Hematopoietic multipotent progenitor cell treated with erythropoietin and hydrocortisone succinate and interleukin-3 and kit ligand, for 15 days (in vitro differentiated cells): ENCODE measurements at places on chromosomes 2 and 18.

- DNase-seq: no peak
Measured at GRCh38 chr18:76374330-76375281, 120.4 kb downstream of the ZNF516 start.

- no peak for DNase-seq
Measured at GRCh38 chr2:120825370-120826259, 89.9 kb downstream of the GLI2 start.

DNA sequence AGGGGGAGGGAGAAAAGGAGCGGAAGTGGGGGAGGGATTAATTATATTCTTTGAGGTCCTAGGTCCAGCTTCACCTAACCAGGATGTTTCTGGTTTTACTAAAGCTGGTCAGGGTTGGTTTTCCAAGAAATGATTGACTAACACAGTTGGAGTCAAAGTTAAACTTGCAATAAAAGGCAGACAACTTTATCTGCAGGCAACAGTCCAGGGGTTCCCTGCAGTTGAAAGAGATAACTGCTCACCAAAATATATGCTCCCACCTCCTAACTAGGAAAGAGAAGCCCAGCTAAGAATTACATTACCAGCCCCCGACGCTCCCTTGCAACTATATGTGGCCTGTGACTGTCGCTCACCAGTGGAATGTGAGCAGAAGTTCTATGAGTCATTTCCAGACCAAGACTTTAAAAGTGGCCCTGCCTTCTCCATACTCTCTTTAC is 140.0 kb upstream of the PKDCC start:
- DNase-seq: no peak

DNA sequence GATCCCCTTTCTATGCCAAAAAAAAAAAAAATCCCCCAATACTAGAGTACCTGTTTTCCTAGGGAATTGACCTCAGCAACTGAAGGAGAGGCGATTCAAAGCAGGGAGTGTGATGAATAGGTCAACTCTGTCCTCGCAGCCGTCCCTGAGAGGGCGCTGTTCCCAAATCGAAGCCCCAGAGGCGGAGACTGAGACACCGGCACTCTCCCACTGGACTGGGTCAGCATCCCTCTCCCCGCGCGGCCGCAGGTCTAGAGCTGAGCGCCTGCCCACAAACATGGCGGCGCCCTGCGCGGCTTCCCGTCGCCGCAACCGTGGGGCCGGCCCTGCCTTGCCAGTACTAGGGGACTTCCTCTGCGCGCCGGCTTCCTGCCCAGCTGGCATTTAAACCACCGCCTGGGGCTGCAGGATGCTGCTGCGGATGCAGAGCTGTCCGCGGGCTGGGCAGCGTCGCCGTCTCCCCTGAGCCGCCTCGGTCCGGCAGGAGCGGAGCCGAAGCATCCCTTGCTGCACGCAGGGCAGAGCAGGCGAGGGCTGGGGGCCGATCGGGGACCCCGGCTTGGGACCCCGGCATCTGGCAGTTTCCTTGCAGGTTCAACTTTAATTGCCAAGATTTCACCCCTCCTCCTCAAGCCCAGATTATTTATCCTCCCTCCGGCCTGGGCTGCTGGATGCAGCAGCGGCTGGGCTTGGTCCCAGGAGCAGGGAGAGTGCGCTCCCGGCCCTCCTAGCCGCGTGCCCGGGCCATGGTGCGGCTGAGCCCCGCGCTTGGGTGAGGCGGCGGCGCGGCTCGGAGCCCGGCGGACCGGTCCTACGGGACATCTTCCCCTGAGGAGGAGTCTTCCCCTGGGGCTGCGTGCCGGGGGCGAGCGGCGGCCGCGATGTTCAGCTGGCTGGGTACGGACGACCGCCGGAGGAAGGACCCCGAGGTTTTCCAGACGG is at the start of gene EHD3:
Gene EHD3, plus strand, starts transcription at position 412 of the 942 bp plus-strand sequence. Its CDS starts 470 bp downstream, at position 882.
- peak; percentile 11 for DNase-seq

GRCh38 chr2:1937066-1937465 is 192.8 kb upstream of the PXDN start:
- no peak for DNase-seq

GRCh38 chr2:64586883-64587481 is 62.9 kb downstream of the AFTPH start:
- peak; percentile 65 for DNase-seq

DNA sequence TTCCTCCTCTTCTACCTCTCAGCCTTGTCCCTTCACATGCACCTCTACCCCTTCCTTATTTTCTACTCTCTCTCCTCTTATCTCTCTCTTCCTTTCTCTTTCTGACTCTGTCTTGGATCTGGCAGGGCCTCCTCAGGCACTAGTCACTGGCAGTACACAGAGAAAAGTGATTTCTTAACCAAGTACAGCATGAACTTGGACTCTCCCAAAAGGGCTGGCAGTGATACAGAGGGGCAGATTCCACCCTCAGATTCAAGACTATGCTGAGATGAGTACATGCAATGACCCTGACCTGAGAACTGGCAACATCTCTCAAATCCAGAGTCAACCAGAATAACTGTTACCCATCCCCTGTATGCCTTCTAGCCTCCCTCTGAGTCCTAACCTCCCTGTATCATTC is 4.3 kb downstream of the AOX1 start:
- DNase-seq: no peak

GRCh38 chr2:68236876-68237275 is 15.5 kb downstream of the PPP3R1 start:
- no peak for DNase-seq
